ENCODE measurements at places on chromosomes 1 and 21.

- no peak for DNase-seq
These were observed 13.4 kb downstream of the C2CD2 start for GRCh38 chr21:41940431-41940830.

- DNase-seq = no peak
These were observed 7.8 kb upstream of the KIF14 start for GRCh38 chr1:200628223-200628881.

DNA sequence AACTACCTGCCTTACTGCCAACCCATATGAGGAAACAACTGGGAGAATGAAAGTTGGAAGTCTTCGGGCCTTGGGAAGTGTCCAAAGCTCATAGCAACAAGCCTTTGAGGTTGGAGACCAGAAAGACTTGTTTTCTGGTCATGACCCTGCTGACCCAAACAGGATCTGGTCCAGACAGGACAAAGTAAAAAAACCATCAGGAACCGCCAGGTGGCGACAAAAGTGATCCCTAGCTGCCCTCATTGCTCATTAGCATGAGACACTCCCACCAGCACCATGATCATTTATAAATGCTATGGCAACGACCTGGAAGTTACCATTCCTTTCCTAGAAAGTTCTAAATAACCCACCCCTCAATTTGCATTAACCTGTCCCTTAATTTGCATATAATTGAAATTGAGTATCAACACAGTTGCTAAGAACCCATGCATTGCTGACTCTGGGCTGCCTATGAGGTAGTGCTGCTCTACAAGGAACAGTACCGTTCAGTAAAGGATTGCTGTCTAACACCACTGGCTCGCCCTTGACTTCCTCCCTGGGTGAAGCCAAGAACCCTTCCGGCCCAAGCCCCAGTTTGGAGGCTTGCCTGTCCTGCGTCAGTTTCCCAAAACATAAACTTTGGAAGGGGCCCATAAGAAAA, 89.0 kb downstream of the URB2 start:
- no peak for DNase-seq

- DNase-seq = no peak
These were observed 198.0 kb upstream of the C8B start for GRCh38 chr1:57163789-57164188.

- DNase-seq = no peak
These were observed 68.8 kb downstream of the RPS6KC1 start for GRCh38 chr1:213119794-213120193.

- DNase-seq = no peak
These were observed 26.8 kb upstream of the CD1D start for GRCh38 chr1:158153746-158154444.

DNA sequence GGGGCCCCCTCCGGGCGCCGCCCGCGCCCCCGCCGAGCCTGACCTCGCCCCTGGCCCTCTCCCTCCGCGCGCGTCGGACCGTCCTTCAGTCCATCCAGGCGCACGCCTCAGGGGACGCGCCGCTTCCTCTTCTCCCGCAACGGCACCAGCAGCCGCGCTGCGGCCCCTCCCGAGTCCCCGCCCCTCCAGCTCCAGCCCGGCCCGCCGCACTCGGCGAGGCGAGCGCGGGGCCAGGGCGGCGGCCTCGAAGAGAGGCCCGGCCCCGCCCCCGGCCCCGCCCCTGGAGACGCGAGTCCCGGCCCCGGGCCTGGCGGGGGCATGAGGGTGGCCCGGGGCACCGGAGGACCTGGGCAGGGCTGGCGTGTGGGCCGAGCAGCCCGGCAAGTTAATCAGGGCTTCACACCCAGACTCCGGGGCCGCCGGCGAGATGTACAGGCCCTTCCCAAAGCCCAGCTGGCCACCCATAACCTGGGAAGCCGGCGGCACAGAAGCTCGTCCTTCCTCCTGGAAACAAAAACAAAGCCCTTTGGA, at the start of gene IGSF3:
IGSF3 (minus strand) TSS at position 159 of the 531 bp plus-strand sequence. CDS start 1,407 bp downstream, outside the sequence.
- peak; percentile 31 for DNase-seq

GRCh38 chr1:155125946-155126555, 1.6 kb upstream of the EFNA1 start:
- DNase-seq = no peak

- DNase-seq = no peak
These were observed 4.1 kb downstream of the S100A2 start for GRCh38 chr1:153561466-153561985.

GRCh38 chr21:36890086-36890485, 76.4 kb downstream of the HLCS start:
- DNase-seq = no peak

GRCh38 chr21:26717146-26717739, 128.0 kb downstream of the ADAMTS1 start:
- DNase-seq = peak; percentile 82

GRCh38 chr1:77541162-77541545, 141.3 kb downstream of the ZZZ3 start:
- no peak for DNase-seq

DNA sequence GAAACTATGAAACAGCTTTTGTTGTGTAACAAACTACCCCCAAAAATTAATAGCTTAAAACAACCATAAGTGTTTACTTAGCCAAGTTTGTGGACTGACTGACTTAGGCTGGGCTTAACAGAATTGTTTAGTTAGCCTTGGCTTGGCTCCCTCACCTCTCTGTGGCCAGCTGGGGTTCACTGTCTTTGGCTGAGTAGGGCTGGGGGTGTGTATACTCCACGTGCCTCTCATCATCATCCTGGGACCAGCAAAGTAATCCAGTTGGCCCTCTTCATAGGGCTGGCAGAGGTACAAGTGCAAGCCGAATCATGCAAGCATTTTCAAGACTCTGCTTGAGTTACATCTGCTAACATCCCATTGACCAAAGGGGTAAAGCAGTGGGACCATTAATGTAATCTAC, 252.3 kb downstream of the BRINP2 start:
- no peak for DNase-seq

GRCh38 chr21:44013380-44014088, 1.4 kb downstream of the TRAPPC10 start:
- DNase-seq = no peak

- DNase-seq = no peak
These were observed 125.2 kb upstream of the DSCAM start for GRCh38 chr21:40972151-40972550.

DNA sequence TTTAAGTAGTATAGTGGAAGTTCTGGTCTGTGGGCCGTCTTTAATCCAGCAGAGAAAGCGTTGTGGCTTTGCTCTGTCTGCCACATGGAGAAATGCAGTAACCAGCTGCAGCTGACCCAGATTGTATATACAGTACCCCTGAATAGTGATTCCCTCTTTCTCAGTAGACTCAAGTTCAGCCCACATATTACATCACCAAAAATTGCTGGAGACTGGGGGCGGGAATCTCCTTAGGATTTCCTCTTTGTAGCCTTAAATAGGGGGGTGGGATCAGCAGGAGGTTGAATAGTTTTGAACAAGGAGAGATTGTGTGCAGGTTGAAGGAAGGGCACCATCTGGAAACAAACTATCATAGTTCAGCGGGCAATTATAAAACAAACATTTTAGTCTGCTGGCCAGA, at the start of gene ANGPTL1:
ANGPTL1 (minus strand) TSS at position 134 of the 400 bp plus-strand sequence. CDS start 5,301 bp downstream, outside the sequence.
- DNase-seq = no peak

- DNase-seq = no peak
These were observed 98.5 kb upstream of the IGSF21 start for GRCh38 chr1:18009055-18009454.

GRCh38 chr1:25579292-25580252, 36.2 kb downstream of the LDLRAP1 start:
- DNase-seq = peak; percentile 4

GRCh38 chr1:77831976-77832711, 52.7 kb downstream of the MIGA1 start:
- DNase-seq = no peak

- no peak for DNase-seq
These were observed 49.6 kb downstream of the EDN2 start for GRCh38 chr1:41434748-41435449.

GRCh38 chr1:55507578-55507931, 292.4 kb upstream of the USP24 start:
- DNase-seq = no peak

DNA sequence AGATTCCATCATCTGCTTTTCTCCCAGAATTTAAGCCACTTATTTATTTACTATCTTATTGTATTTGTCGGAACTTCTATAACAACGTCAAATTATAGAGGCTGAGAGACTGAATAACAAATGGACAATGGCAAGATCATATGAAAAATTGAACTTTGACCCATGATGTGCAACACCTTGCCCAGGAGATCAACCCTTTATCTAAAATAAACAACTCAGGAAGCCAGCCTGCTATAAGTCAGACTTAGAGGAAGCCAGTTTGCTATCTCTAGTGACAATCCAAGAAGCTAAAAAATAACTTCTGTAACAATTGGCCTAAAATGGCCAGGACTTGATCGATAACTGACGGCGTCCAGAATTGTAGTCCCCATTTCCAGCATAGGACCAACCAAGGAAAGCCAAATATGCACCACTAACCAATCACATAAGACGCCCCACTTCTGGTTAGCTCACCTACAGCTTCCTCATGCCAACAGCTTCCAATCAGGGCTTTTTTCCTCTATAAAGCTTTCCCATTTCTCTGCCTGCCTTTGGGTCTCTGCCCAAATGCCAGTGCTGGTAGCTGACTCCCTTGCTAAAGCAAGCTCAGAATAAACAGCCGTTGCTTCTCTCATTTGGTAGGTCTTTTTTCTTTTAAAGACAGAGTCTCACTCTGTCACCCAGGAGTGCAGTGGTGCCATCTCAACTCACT, 28.5 kb downstream of the ANP32E start:
- no peak for DNase-seq

GRCh38 chr1:238466459-238466858, 575.7 kb upstream of the ZP4 start:
- DNase-seq = no peak

DNA sequence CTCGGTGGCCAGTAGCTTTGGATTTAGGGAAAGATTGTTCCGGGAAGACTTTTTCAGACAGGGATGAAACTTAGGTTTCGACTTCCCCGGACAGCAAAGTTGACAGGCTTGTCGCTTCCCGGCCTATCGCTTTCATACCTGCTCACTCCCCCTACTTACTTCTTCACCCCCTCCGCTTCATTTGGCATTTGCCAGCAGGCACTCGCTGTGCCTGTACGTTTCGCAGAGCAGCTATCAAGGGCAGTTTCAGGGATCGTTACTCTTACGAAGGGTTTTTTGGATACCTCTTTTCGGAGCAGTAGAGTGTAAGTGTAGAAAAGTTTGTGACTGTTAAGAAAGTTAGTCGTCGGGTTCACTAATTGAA, 393 bp downstream of the BLZF1 start:
- no peak for DNase-seq

DNA sequence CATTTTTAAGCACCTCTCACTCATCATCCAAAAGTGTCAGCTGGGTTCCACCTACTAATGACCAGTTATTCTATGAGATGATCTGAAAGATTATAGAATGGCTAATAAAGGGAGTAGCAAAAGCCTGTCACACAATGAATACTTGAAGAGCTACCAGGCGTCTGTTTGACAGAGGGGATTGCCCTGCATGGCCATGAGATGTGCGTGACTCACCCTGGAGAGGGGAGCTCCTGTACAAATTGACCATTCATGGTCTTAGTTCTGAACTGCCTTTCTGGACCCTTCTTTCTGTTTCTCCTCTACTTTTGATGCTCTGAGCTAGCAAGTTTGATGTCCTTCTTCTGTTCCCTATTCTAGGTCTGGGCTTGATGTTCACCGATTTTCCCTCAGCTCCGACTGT, 85.2 kb upstream of the ABCD3 start:
- DNase-seq = no peak

DNA sequence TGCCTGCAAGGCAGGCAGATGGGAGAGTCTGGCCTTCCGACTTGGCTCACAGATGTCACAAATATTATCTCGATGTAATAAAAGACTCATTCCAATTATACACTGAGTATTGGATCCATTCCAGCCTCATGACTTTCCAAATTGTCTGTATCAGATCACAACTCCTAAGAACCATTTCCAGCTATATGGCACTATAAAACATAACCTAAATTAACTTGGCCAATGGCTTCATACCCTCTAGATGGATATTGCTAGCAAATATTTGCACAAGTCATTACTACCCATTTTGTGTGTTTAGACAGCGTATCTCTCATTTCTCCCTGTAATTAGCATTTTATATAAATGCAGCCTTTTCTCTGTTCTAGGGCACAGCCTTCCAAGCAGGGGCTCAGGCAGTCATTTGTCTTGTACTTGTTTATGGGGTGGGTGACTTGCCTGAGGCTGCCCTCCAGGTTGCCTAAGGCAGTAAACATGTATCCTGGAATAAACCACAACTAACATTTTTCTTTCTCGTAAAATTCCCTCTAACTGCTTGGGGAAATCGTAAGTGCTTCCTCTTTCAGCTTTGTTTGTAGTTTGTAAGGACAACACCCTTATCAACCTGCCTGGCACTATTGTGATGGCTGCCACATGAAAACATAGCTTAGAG, 70.6 kb upstream of the KCNJ6 start:
- peak; percentile 99 for DNase-seq

DNA sequence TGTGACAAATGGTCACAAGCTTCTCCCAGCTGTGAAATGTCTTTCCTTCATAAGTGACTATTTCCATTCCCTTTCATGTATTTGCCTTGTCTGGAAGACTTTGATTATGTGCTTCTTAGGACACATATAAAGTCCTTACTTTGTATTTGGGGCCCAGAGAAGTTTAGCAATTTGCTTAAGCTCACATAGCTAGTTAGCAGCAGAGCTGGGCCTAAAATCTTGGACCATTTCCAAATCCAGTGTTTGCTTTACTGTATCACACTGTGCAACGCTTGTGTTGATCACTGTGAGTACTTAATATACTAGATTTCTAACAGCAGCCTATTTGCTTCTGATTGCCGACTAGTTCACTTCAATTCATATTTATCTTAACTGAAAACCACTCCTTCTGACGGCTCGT, 2.2 kb upstream of the KCNA3 start:
- DNase-seq = peak; percentile 61

GRCh38 chr1:31725134-31725533, 21.3 kb upstream of the COL16A1 start:
- no peak for DNase-seq

- DNase-seq = no peak
These were observed 948 bp upstream of the COP1 start for GRCh38 chr1:176208034-176208433.

DNA sequence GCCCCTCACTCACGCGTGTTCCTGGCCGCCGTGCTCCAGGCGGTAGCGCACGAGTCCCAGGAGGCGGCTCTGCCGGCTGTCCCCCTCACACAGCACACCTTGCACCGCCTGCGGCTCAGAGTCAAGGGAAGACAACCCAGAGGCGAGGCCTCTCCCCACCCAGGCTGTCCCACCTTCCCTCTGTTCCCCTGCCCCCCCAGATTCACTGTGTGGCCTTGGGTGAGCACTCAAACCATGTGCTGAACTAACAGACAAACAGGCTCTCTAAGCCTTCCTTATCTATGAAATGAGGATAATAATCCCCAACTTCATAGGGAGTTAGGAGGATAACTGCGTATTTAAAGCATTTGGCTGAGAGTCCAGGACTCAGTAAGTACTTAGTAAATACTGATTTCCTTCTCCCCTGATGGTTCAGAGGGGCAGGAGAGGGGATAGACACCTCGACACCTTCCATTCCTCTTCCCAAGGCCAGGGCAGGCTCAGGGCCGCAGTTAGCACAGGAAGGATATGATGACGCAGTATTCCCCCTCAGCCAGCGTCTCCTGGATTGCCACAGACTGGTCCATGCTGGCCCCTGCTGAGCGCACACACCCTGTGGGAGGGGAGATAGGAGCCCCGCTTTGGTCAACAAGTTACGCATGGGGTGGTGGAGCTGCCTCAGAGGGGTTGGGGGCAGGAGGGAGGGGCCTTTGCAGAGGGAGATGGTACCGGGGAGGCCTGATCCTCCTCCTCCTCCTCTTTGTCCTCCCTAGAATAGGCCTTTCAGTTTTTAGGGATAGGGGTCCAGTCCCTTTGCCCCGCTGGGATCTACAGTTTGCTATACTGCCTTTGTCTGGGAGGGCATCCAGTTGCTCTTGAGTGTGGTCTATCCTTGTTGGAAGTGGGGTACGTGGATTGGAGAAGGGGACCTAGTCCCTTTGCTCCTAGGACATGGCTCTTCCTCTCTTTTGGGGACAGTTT, 830 bp downstream of the INPP5B start:
- no peak for DNase-seq
